A549 (cell line): ENCODE measurements at places on chromosomes 12 and 14.

DNA sequence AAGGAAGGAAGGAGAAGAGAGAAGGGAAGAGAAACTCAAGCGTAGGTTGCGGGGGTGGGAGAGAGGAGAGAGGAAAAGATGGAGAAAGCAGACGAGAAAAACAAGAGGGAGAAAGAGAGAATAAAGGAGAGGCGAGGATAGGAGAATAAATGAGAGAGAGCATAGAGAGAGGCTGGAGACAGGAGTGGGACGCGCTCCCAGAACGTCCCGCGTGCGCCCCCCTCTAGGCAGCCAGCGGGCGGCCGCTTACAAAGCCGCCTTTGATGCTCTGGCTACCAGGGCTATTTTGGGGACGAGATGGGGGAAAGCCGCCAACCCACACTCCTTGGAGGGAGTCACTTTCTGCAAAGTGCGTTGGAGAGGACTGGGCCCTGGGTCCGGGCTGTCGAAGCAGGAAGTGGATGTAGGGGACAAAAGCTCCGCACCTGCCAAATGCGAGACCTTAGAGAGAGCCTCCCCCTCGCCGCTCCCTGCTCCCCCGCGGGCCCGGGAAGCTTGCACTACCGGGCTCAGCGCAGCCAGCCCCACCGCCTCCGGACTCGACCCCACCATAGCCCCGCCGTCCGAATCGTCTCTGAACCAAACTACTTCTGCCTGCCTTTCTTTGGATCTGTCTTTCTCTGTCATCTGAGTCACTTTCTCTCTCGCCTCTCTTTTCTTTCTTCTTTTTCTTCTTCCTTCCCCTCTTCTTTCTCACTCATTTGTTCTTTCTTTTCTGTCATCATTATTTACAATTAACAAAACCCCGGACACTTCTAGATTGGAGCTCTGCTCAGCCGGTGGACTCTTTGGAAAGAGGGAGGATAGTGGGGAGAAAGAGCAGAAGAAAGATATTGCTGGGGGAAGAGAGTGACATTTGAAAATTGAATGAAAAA lies 8.0 kb downstream of the ASCL1 start:
- DNase-seq, result no peak

- no peak for DNase-seq
Measured at GRCh38 chr14:48786498-48786897, 799.7 kb downstream of the RPS29 start.

- DNase-seq, result no peak
Measured at GRCh38 chr14:87838931-87839330, 154.1 kb downstream of the GALC start.

- no peak for DNase-seq
Measured at GRCh38 chr14:104507443-104507842, 72.1 kb upstream of the C14orf180 start.

DNA sequence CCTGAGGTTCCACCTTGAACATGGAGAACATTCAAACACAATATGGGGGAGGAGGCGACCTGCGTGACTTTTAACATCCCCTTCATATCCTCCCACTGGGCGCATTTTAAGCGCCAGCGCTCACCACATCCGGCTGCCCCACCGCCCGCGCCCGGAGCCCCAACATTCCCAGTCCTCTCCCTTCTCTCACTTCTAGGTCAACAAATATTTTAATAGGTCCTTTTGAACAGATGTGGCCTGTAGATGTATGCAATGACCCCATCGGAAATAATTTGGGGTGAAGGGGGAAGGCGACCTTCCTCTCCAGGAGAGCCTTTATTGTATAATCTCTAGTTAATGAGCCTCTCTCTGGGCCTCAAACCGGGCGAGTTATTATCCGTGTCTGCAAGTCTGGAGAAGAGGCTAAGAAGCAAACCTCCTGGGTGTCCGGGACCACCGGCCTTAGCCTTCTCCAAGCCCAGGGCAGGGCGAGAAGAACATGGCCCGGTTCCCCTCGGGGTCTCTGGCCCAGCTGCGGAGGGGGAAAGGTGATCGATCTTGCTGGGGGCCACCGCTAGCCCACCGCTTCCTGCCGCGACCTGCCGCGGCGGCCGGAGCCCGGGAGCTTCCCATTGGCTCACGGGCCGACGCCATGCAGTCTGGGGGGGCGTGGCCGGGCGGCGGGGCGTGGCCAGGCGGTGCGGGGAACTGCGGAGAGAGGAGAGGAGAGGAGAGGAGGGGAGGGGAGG lies 83.2 kb upstream of the HMGA2 start:
- peak; percentile 82 for DNase-seq

DNA sequence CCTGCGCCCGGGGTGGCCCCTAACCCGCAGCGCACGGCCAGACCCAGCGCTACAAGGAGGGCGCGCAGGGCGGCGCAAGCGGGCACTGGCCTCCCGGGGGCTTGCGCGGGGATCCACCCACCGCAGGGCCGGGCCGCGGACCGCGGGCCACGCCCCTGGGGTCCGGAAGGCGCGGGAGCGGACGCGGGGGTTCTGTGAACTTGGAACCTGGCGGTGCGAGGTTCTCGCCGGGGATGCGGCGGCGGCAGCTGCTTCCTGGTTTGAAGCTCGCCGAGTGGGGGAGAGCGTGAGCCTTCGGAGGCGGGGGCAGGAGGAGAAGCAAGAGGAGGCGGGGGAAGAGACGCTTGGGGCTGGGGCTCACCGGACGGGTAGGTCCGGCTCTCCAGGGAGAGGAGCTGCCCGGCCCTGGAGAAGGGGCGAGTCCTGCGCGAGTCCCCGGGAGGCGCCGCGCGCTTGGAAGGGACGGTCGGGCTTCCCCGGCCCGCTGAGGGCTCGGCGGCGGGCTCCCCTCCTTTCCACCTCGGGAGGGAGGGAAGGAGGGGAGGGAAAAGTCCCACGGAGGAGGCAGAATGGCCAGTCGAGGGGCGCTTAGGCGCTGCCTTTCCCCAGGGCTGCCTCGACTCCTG lies at the start of gene PRKCH:
TSS of gene PRKCH (plus strand) at position 195 of the 626 bp plus-strand sequence. CDS start 523 bp downstream, outside the sequence.
- peak; percentile 65 for DNase-seq

DNA sequence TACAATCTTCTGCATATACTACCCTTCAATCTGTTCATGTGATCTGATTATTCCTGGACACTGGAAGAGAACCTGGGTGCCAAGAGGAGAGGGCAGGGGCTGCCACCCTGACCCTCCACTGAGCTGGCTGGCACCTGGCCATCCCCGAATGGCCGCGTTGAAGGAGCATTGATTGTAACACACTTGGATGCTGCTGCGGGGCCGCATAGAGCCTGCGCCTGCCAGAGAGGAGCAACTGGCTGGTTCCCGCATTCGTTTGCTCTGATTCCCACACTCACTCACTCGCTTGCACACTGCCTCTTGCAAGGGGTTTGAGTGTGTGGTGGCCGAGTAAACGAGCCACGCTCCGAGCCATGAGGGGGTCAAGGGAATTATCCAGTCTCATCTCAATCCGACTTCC lies 32.4 kb downstream of the PSEN1 start:
- no peak for DNase-seq

- peak; percentile 29 for DNase-seq
Measured at GRCh38 chr14:92224358-92224954, 98.5 kb upstream of the SLC24A4 start.

- no peak for DNase-seq
Measured at GRCh38 chr12:19217446-19217845, 87.9 kb downstream of the PLEKHA5 start.

GRCh38 chr12:44431647-44432343 lies 444.3 kb downstream of the NELL2 start:
- DNase-seq, result no peak

DNA sequence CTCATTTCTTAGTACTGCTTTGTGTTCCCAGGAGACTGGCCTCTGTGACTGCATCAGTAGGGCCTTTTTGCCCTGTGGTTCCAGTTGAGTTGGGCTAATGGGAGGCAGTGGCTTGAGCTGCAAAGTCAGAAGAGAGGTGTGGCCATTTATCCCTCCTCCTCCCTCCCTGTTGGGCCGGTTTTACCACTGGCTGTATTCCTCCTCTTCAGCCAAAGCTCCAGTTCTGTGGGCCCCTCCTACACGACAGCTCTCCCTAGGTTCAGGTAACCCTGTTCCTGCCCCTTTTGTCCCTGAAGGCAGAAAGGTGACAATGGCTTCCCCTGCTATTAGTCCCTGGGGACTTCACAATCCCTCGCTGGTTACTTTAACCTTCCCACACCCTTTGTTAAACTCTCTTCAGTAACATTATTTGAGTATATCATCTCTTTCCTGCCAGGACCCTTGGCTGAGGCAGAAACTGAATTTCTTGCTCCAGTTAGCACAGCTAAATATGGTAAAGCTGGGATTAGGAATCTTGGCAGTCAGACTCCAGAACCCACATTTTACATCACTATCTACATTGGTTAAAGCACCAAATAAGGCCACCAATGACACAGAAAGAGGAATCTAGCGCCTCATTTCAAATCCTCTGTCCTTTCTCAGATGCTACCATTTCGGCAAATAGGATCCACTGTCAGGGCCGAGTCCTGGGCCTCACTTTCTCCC lies 121.9 kb upstream of the SLC35F4 start:
- DNase-seq, result no peak

DNA sequence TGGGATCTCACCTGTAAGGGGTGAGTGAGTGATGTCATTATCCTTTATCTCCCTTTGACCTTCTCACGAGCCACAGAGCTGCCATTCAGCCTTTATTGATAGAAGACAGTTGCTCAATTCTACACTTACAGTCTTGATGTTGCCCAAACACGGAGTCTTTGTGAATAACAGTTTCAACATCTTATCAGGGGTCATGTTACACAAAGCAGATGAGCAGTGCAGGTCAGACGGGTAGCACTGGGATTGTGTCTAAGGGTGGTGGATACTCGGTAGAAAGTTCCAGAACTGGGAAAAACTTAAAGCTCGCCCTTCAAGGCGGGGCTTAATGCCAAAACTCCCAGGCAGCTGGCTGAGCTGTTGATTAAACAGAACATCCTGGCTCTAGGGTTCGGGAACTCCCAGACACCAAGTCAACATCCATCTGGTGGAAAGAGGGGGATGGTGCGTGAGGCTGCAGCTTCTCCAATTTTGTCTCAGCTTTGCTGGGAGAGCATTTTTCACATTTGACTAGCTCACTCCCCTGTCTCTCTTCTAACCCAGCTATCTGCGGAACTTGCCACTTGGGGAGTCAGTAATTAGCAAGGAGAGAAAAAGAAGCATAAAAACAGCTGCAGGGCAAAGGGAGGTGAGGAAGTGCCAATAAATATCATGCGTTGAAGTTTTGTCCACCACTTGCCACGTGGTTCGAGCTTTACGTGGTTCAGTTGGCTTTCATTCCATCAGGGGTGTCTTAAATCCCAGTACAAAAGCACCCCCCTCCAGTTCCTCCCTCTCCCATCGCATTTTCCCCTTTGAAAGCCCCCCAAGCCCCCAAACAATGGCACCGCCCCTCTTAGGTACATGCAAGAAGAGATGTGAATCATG lies 31.0 kb downstream of the FOXN4 start:
- DNase-seq, result peak; percentile 66

DNA sequence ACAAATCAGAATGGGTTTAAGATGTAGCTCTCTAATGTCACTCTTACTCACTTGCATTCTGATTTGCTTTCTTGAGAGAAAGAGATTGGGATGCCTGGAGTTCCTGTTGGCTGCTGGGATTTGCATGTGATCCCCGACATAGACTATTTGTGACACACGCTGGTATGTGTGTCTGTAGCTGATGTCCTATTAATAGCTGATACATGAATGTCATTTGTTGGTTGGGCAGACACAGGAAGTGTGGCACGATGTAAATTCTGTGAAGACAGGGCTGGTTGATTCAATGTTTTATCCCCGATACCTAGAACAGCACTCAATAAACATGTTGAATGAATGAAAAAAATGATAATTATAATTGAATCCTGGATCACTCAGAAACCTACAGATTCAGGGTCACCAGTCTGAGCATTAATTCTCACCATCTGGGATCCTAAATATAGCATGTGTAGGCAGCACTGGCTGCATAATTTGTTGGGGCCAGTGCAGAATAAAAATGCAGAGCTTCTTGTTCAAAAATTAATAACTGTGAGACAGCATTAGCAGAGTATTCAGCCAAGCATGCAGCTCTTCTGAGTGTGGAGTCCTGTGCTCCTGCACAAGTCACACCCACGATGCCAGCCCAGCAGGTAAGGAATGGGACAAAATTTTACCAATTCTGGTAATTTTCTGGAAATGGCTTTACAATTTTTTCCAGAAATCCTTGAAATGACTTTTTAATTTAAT lies 35.5 kb upstream of the SOCS2 start:
- no peak for DNase-seq

- no peak for DNase-seq
Measured at GRCh38 chr14:52901357-52901980, 49.4 kb downstream of the FERMT2 start.

DNA sequence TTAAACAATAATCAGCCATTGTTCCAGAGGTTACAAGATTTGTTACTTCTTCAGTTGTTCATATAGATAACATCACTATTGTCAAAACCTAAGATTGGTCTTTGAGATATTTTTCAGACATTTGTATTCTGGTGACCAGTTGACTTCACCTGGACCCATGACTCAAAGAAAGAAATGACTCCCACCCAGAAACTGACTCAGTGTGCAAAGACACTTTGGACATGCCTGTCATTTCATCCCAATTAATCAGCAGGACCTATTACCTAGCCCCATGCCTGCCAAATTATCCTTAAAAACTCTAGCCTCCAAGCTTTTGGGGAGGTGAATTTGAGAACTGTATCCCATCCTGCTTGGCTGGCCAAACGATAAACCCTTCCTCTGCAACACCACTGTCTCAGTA lies 27.7 kb upstream of the TSPAN11 start:
- no peak for DNase-seq

DNA sequence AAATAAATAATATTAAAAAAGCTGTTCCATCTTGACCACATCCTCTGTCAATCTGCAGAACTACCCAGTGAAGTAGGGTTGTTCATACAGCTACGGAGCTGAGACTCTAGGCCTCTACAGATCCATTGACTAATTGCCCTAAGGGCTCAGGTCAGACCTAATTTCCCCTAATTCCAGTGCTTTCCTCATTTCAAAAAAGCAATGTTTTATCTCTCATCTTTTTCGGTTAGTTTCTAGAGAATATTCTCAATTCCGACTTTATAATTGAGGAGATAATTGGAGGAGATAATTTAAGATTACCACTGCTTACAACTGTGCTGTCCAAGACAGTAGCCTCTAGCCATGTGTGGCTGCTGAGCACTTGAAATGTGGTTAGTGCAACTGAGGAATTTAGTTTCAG lies 167.1 kb downstream of the KIF21A start:
- no peak for DNase-seq

- DNase-seq, result no peak
Measured at GRCh38 chr12:43482311-43483085, 69.5 kb downstream of the ADAMTS20 start.

DNA sequence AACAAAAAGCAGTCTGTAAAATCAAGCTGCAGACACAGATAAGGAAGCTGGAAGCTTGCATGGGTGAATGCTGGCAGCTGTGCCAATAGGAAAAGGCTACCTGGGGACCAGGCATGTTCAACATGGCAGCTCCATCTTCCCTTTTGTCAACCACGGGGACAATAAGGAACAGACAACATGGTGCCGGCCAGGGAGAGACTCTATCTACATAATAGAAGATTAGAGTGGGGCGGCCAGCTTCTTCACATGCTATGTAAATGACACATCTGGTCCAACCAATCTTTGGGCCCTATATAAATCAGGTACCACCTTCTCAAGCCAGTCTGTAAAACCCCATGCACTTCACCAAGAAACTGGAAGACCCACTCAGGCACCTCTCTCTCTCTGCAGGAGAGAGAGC lies 157.6 kb downstream of the SUDS3 start:
- no peak for DNase-seq
